Right atrium auricular region (tissue), 2 donors: ENCODE measurements at places on chromosomes 7 and 10. TPM values are rescaled to one million over a fixed set of nuclear protein-coding genes. Genes with fewer than 3 reads are reported as not detected.

DNA sequence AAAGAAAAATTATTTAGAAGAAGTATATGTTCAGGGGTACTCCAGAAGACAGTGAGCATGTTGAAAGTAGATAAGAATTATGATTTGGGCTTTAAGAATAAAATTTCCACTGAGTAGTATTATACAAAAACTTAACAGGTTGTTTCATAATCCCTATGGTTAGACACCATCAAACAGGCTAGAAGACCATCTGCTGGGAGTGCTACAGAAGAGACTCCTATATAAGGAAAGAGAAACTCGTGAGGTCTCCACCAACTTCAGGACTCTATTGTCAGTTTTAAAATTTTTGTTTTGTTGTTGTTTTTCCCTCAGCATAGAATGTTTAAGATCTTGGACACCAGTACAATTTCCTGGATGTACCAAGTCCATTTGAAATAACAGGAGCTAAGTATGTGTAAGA, 13.1 kb downstream of the DNAJC1 start:
- no peaks in the 10 kb centered on the region for H3K27me3 ChIP-seq
- H3K36me3 ChIP-seq, result no peaks in the 10 kb centered on the region
- no peak overlapping the region for H3K4me3 ChIP-seq
- H3K4me1 ChIP-seq, result peaks cover 11% of the 10 kb centered on the region

DNA sequence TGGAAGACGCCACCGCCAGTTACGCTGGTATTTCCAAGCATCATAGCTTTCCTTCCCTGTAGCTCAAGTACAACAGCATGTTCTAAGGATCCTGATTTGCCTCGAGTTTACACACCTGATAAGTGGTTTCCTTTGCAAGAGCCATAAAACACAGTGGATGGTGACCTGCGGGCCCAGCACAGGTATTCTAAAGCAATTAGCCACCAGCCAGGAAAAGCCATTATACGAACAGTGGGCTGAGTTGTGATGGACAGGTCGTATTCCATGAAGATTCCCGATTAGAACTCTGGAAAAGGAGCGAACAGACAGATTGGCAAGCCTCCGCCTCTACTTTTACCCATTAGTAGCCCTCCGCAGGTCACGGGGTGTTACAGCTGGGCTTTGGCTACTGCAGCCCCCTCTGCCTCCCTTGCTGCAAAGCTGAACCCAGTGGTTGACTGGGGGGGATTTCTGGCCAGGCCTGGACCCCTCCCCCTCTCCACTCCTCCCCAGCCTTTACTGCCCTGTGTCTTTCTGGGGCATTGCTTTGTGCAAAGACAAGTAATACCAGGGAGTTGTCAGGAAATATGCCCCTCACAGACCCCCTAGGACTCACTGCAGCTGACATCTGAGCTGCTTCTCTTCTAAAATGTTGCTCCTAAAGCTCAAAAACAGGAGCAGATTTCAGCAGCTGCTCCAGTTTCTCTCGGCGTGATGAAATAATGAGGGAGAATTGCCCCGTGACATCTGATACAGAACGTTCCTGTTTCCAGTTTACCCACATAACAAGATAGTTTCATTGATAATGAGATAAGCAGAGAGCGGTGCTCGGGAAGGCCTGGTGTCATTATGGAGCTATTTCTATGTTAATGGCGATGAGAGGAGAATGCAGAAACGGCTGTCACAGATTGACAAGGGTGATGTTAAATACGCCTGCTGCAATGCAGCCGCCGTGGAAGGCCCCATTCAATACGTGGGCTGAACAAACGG, 214.4 kb downstream of the CCSER2 start:
- peaks cover 12% of the 10 kb centered on the region for H3K4me1 ChIP-seq
- no peak overlapping the region for H3K4me3 ChIP-seq
- DNase-seq, result no peak
- no peaks in the 10 kb centered on the region for H3K27me3 ChIP-seq

TMEM60 gene
- total RNA-seq, result 13.8 TPM

- no peaks in the 10 kb centered on the region for H3K4me1 ChIP-seq
- DNase-seq, result no peak
- no peak overlapping the region for H3K4me3 ChIP-seq
- H3K27ac ChIP-seq, result no peak overlapping the region
- H3K36me3 ChIP-seq, result no peaks in the 10 kb centered on the region
Observed at GRCh38 chr7:31007634-31008033, 43.9 kb downstream of the GHRHR start.

NUDCD3 gene
- total RNA-seq, result 50.6 TPM

DNA sequence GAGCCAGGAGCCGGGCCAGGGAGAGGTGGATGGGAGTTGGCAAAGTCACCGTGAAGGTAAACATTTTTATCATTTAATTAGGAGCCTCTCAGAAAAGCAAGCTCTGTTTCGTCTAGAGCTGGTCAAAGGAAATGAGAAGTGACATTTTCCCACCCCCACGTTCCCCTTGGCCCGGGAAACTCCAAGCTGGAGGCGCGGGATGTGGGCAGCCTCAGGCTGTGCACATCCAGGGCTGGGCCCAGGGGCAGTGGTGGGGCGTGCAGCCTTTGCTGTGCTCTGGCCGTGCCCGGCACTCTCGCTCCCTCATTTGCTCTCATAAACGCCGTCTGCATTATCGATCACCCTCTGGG, 135.6 kb upstream of the RET start:
- no peak for DNase-seq
- no peak overlapping the region for H3K27ac ChIP-seq
- H3K36me3 ChIP-seq, result no peaks in the 10 kb centered on the region

ANK3 gene
- total RNA-seq, result 198 TPM
